ENCODE measurements at places on chromosomes 5 and 9. TPM values are rescaled to one million over a fixed set of nuclear protein-coding genes. Genes with fewer than 3 reads are reported as not detected.

CDH9 gene
- not detected for total RNA-seq

WWC1 gene
- 0.09 TPM for total RNA-seq

- H3K4me1 ChIP-seq, result peaks cover 3% of the 10 kb centered on the region
- H3K36me3 ChIP-seq, result peaks cover 68% of the 10 kb centered on the region
- no peak overlapping the region for H3K4me3 ChIP-seq
- no peak for DNase-seq
- no peaks in the 10 kb centered on the region for H3K27me3 ChIP-seq
Observed at GRCh38 chr5:176944268-176944667, 45.1 kb upstream of the HK3 start.

DNA sequence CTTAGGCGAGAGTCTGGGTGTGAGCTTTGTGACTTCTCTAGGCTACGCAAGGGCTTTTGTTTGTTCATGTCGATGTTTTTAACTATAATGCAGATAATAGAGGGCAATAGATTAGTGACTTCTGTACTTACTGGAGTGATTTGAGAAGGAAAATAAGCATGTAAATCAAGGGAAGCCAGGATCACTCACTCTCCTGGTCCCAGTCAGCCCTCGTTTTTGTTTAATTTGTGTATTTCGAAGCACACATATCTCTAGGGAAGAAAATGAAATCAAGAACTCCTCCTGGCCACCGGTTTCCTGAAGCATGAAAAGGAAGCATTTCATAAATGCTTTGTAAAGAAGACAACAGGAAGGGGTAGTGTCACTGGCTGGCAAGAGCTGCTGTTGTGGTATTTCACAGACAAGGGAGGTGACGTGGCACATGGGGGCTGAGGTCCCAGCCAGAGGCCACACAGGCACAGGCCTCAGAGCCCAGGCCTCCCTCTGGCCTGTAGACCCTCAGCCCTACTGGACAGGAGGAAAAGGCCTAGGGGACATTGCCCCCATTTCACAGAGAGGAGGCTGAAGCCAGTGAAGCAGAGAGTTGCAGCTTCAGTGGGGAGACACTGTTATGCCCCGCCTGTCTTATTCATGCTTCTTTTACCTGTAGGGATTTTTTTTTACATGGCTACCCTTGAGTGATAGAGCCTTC lies 34.1 kb downstream of the IRF1 start:
- peak overlapping the region; percentile 97 for H3K27ac ChIP-seq
- peaks cover 82% of the 10 kb centered on the region for H3K4me1 ChIP-seq
- no peaks in the 10 kb centered on the region for H3K27me3 ChIP-seq
- H3K36me3 ChIP-seq, result peaks cover 53% of the 10 kb centered on the region

DNA sequence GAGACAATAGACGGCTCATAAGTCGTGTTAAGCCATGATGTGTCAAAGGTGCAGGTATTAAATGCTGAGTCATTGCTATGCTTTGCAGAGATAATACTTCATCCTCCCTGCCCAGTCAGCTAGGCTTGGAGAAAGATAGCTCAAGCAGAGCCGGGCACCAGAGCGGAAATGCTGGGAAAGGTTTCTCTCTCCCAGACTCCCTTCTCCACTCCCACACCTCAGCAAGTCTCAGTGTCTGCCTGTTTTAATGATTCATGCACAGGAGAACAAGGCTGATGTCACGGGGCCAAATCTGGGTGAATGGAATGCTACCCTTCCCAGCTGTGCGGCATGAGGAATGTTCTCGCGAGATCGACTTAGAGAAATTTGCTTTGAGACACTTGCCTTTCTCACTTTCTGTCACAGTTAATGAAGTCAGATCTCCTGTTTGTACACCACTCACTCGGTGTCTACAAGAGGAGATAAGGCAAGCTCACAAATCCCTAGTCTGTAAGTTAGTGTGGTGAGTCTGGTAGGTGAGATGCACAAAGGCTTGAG lies 204.4 kb downstream of the EFNA5 start:
- no peaks in the 10 kb centered on the region for H3K36me3 ChIP-seq
- H3K27ac ChIP-seq, result no peak overlapping the region
- no peak for DNase-seq
- H3K27me3 ChIP-seq, result peaks cover 16% of the 10 kb centered on the region

DNA sequence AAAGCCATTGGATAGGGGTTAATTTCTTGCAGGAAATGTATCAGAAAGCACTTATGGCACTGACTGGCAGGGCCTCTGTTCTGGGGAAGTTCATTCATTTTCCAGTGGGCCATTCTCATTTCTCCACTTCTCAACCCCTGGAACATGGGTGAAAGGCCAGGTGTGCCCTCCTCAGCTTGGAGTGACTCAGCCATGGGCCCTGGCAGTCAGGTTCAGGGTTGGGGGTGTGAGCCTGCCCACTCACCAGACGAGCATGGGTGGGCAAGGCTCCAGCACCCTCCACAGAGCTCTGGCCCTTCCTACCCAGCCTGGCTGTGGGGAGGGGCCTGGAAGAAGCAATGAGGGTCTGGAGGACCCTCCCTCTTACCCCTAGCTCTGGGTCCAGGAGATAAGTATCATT lies 174.4 kb downstream of the HSPA4 start:
- no peak overlapping the region for H3K4me3 ChIP-seq

DNA sequence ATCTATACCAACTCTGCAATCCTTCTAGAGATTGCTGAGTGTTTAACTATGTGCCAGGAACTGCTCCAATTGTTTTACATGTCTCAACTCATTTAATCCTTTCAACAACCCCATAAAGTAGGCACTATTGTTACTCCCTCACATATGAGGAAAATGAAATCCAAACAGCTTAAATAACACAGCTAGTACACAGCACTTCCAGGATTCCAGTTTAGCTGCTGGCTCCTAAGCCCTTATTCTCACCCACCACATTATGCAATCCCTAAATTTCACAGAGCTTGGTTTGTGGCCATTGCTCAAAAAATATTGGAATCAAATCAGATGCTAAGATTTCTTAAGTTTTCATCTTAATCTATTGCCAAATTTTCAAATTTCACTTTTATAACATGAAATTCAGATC lies 84.9 kb downstream of the PRELID2 start:
- no peaks in the 10 kb centered on the region for H3K27me3 ChIP-seq
- H3K4me3 ChIP-seq, result no peak overlapping the region
- no peak overlapping the region for H3K27ac ChIP-seq
- DNase-seq, result no peak
- peaks cover 5% of the 10 kb centered on the region for H3K4me1 ChIP-seq

- DNase-seq, result no peak
- H3K4me1 ChIP-seq, result peaks cover 1% of the 10 kb centered on the region
- no peak overlapping the region for H3K27ac ChIP-seq
- H3K36me3 ChIP-seq, result no peaks in the 10 kb centered on the region
- H3K27me3 ChIP-seq, result no peaks in the 10 kb centered on the region
- H3K4me3 ChIP-seq, result no peak overlapping the region
Observed at GRCh38 chr9:96509848-96510247, 59.9 kb downstream of the HABP4 start.

DNA sequence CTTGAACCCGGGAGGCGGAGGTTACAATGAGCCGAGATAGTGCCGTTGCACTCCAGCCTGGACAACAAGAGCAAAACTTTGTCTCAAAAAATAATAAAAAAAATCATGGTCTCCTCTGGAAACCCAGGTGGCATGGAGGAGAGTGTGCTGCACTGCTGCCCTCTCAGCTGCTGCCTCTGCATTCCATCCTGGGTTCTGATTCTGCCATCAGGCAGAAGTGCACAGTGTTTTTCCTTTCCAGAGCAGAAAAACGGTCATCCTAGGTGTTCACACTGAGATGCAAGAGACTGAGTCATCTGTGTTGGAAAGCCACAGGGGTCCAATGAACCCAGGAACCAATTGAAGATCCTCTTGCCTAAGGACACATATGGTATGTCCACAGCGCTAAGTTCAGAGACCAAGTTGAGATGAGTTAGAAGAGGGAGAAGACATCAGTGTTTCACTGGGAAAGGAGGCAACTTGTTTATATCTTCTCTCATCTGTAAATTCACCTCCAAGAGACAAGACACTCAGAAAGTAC lies 88.8 kb upstream of the DMRT1 start:
- no peak overlapping the region for H3K27ac ChIP-seq
- no peaks in the 10 kb centered on the region for H3K27me3 ChIP-seq
- H3K4me1 ChIP-seq, result peaks cover 78% of the 10 kb centered on the region
- no peak for DNase-seq
- no peak overlapping the region for H3K4me3 ChIP-seq
